ENCODE measurements at places on chromosomes 2 and 18. TPM values are rescaled to one million over a fixed set of nuclear protein-coding genes. Genes with fewer than 3 reads are reported as not detected.

OTOF gene
- total RNA-seq, result not detected

KHK gene
- total RNA-seq, result 0.95 TPM

SRD5A2 gene
- not detected for total RNA-seq

GRCh38 chr2:233817361-233817911, 36.9 kb downstream of the HJURP start:
- no peak for DNase-seq
- no peaks in the 10 kb centered on the region for H3K27me3 ChIP-seq
- no peaks in the 10 kb centered on the region for H3K4me1 ChIP-seq
- no peaks in the 10 kb centered on the region for H3K36me3 ChIP-seq
- H3K27ac ChIP-seq, result no peak overlapping the region
- no peak overlapping the region for H3K4me3 ChIP-seq

- H3K27me3 ChIP-seq, result no peaks in the 10 kb centered on the region
- H3K36me3 ChIP-seq, result no peaks in the 10 kb centered on the region
- no peak for DNase-seq
- peaks cover 4% of the 10 kb centered on the region for H3K4me1 ChIP-seq
- no peak overlapping the region for H3K27ac ChIP-seq
- no peak overlapping the region for H3K4me3 ChIP-seq
Measured at GRCh38 chr2:225600865-225601264, 201.4 kb downstream of the NYAP2 start.

GRCh38 chr2:166180951-166181812, 53.4 kb upstream of the SCN1A start:
- H3K27me3 ChIP-seq, result no peaks in the 10 kb centered on the region
- DNase-seq, result no peak
- no peaks in the 10 kb centered on the region for H3K36me3 ChIP-seq
- H3K4me1 ChIP-seq, result no peaks in the 10 kb centered on the region
- H3K4me3 ChIP-seq, result no peak overlapping the region
